Neural progenitor cell (in vitro differentiated cells): ENCODE measurements at places on chromosomes 12 and 14. TPM values are rescaled to one million over a fixed set of nuclear protein-coding genes. Genes with fewer than 3 reads are reported as not detected.

GRCh38 chr14:101729382-101729781 is 32.1 kb upstream of the PPP2R5C start:
- DNase-seq, result no peak

The EXOC3L4 gene
- total RNA-seq, result not detected in 2 replicates

DNA sequence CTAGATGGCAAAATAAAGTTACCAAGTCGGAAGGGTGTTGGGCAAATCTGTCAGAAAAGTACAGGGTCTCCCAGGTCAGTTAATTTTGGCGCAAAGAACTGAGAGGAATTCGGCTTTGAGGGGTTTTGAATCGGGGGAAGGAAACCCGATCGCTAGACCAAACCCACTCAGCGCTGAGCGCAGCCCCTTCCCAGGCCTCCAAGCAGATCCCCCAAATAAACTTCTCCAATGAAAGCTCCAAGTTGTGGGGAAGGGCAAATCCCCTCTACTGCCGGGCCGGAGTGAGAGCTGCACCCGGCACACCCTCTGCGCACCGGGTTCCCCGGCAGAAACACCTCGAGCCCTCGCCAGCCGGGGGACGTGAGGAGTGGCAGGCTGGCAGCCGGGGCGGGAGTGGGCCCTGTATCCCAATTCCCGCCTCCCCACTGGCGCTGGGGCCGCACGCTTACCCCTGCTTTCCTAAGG is 441 bp downstream of the E2F7 start:
- peak; percentile 70 for DNase-seq

DNA sequence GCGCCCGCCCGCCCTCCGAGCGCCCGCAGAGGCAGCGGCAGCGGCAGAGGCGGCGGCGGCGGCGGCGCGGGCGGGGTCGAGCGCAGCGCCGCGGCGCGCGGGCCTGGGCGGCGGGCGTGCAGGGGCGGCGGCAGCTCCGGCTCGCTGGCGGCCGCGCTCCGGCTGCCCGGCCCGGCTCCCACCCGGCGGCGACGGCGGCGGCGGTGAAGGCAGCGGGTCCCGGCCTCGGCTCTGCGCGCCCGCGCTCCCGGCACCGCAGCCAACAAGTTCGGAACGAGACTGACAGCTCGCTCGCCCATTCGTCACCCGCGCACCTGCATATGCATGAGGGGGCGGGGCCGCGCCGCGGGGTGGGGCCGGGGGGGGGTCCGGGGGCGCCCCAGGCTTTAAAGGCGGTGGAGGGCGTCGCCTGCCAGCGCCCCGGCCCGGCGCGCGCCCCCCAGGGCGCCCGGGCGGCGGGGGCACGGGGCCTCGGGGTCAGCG is at the start of gene JAG2:
Gene JAG2 (minus strand): TSS at position 281 of the 483 bp plus-strand sequence. CDS start 356 bp downstream, outside the sequence.
- DNase-seq, result peak; percentile 79

The PRB2 gene
- total RNA-seq, result not detected in 2 replicates

The EML5 gene
- total RNA-seq, result 0.71 and 1.0 TPM in 2 replicates

GRCh38 chr12:991350-992333 is 619 bp downstream of the ERC1 start:
- DNase-seq, result peak; percentile 13

The KIF5A gene
- total RNA-seq, result 7.9 and 8.6 TPM in 2 replicates

GRCh38 chr12:103468837-103469236 is 26.9 kb downstream of the C12orf42 start:
- DNase-seq, result no peak

- no peak for DNase-seq
Observed at GRCh38 chr12:126998031-126998430, 1268.9 kb upstream of the TMEM132C start.

DNA sequence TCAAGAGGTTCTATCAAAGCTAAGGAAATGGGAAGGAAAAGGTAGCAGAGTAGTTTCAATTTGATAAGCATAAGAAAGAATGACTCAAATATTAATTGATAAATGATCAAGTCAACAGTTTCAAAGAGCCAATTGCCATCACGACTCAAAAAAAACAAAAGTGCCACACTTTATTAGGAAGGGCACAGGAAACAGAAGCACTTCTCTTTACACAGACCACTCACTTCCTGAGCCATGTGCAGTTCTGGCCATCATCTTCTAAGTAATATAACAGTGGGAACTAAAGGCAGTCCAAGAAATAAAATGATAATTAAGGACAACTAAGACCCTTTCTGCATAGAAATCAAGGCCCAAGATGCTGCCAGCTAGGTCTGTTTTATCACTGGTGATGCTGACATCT is 13.2 kb downstream of the TM7SF3 start:
- DNase-seq, result no peak

DNA sequence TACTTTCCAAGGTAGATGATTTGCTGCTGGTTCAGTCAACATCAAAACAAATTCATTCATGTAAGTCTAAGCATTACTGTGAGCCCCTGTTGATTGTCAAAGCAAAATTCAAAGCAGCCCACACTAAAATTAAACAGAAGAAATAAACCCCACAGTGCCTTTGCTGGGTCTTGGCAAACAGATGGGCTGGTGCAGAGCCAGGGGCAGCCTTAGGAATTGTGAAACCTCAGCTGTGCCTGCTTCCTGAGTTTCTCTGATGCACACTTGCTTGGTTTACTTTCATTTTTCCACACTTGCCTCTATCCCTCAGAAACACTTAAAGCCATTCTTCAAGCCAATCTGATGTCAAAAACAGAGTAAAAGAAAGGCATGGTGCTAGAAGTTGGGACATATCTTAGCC is 6.6 kb upstream of the PLEKHG7 start:
- no peak for DNase-seq

GRCh38 chr12:42871816-42872215 is 282.3 kb upstream of the PRICKLE1 start:
- no peak for DNase-seq

The NR4A1 gene
- total RNA-seq, result 8.2 and 13.0 TPM in 2 replicates

The L3HYPDH gene
- 20.8 and 24.4 TPM in 2 replicates for total RNA-seq

- DNase-seq, result no peak
Observed at GRCh38 chr12:28164644-28165275, 25.5 kb upstream of the CCDC91 start.

- no peak for DNase-seq
Observed at GRCh38 chr12:130680451-130680990, 35.6 kb downstream of the RIMBP2 start.

GRCh38 chr12:27970401-27971120 is 2.0 kb downstream of the PTHLH start:
- DNase-seq, result peak; percentile 74

DNA sequence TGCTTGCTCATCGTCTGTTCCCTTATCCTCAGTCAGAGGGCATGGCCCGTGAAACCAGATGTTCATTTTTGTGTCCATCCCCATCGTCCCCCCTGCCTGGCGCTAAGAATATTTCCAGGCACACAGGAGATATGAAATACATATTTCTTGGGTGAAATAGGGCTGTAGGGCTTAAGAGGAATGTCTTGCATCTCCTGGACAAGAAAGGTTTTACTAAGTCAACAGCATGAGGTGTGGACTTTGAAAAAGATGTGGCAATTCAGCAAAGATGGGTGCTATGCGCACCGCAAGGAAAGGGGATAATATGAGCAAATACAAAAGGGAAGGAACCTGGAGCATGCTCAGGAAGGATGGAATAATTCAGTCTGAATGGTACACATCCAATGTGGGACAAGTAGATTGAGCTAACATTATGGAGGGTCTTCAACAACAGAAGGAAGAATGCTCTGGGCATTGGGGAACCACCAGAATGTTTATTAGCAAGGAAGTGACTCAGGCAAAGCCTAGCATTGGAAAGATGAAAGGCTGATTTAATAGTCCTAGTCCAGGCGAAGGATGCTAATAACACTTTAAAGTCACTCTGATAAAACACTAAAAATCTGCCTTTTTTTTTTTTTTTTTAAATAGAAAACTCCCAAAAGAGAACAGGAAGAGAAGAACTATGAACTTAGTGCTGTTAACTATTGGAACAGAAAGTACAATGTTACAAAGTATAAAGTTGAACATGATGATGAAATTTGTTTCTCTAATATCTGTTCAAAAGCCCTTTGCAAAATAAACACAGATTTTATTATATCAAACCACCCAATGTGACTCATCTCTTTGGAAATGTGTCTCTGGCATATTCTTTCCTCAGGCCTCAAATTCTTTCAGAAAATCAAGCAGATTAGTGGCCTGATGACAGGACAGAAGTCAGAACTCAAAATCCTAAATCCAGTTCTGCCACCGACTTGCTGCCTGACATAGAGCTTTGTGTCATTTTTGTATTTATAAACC is 449.5 kb downstream of the BCAT1 start:
- no peak for DNase-seq

- DNase-seq, result peak; percentile 96
Observed at GRCh38 chr14:33950320-33951182, at the start of gene EGLN3. Gene EGLN3 (minus strand): TSS chr14:33951074. CDS start chr14:33950752, 322 bp downstream.

GRCh38 chr12:102023343-102023930 is 38.4 kb downstream of the WASHC3 start:
- no peak for DNase-seq

DNA sequence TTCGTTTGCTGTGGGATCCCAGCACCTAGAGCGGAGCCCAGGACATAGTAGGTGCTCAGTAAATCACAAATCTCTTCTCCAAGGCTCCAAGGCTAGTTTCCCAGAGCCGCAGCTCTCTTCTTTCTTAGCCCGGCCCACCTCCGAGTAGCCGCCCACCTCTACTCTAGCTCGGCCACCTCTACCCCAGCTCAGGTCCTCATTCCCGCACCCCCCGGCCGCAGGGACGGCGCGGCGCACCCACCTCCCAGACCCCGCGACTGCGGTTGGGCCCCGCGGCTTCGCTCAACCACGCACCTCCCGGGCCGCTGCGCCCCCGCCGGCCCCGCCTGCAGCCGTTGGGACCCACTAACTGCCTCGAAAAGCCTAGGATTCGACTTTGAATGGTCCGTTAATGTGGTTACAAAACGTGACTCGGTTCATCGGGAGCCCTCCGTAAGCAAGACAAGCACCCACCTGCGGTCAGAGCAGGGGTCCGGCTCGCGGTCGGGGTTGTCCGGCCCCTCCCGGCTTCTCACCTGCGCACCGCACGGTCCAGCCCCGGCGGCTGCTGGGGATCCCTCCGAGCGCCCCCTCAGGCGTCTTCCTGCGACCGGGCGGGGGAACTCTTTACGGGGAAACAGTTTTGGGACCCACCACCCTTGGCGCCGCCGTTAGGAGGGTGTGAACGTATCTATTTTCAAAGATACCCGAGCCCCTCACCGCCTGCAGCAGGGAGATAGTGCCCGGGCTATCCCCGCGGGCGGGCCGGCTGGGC is at the start of gene SLC2A14:
Gene SLC2A14 (minus strand): TSS at position 350 of the 754 bp plus-strand sequence. CDS start 3,035 bp downstream, outside the sequence.
- no peak for DNase-seq

DNA sequence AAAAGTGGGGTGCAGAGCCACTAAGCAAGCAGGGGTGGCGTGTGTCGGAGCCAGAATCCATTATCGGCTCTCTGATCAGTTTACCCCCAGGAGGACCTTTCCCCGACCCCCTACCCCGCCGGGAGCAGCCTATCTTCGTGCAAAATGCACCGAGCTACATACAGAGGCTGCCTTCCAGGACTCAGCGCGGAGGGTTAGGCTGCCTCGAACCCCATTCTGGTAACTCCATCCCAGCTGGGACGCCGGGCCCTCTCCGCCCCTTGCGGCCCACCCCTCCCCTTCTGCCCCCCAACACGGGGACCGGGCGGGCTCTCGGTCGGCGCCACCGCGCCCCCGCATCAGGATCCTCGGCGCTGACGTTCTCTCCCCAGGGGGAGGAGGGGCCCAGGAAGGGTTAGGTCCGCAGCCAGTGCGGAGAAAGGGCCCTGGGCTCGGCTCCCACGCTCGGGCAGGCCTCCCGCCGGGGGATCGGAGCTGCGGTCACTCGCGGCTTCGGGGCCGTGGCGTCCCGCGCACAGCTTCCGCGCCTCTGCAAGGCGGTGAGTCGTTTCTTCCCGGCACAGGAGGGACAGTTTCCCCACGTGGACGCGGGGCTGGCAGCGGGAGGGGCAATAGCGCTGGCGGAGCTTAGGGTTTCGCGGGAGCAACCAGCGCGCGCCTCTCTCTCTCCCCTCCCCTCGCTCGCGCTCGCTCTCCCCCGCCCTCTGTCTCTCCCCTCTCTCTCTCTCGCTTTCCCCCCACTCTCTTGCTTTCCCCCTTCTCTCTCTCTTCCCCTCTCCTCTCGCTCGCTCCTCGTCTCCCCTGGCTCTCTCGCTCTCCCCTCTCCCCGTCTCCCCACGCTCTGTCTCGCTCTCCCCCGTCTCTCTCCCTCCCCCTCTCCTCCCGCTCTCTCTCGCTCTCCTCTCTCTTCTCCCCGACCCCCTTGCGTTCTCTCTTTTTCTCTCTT is 12.5 kb upstream of the MAP3K9 start:
- peak; percentile 84 for DNase-seq

DNA sequence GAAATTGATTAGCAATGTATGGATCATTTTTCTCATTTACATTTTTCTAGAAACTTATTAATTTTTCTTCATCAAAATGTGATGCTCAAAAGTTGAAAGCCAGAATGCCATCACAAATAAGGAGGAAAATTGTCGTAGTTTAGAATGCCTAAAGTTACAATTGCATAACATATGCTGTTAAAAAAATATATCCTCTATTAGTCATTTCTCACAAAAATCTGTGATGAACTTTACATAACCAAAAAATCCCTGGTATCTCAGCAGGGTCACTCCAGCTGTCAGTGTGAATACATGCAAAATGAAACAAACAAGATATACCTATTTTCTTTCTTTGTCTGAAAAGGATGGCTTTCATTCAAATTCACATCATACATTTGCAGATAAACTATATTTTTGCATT is 358.9 kb downstream of the PAWR start:
- DNase-seq, result no peak

DNA sequence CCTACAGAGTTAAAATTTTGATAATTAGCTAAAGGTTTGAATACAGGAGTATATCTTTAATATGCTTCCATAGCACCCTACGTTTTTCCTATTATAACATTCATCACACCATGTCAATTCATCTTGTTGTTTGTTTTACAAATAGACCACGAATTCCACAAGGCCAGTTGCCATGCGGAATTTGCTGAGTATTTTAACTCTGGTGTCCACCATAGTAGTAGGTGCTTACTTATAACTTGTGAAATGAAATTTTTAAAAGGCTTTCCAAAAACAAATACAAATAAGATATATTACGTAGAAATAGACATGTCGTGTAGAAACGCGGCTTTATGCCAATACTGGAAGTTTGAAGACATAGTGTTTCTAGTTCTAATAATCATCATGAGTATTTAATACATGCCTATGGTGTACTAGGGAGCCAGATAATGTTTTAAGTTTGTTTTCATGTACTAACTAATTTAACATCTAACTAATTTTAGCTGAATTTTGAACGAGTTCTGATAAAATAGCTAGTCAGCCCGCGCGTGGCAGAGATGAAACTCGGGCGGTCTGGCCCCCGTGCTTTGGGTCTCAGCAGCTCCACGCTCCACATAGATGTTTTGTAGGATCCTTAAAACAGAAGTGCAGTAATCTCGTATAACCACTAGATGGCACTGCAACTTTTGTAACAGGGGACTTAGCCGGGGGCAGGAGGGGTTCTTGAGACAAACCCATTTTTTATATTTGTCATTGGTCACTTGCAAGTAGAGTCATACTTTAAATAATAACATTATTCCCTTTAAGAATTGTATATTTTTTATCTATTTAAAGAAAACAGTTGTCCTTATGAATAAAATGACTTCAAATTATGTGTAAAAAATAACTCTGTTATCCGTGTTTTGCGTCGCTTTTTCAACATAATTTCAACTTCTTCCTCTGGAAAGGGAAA is 10.2 kb downstream of the CD69 start:
- peak; percentile 79 for DNase-seq

The DUSP16 gene
- 24.0 and 26.1 TPM in 2 replicates for total RNA-seq
